CD8-positive, alpha-beta T cell (primary cell): ENCODE measurements at places on chromosomes 16 and 17.

- no peak for DNase-seq
These were observed 14.9 kb downstream of the GPRC5C start for GRCh38 chr17:74446551-74447500.

- no peak for DNase-seq
These were observed 58.5 kb downstream of the BANP start for GRCh38 chr16:88009563-88010342.

DNA sequence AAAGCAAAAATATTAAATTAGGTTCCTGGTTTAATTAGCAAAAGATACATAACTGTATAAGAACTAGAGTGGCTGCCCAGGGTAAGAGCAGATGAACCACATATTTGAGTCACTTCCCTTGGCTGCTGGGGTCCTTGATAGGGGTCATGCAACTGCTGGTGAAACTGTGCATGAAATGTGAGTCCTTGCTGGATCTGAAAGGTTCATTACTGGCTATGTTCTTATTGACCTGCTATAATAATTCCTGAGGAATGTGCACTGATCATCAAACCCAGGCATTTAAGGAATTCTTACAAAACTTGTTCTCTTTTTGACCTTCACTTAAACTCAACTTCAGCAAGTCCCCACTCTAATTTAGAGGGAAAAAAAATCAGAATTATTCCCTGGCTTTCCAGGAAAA is 183.4 kb downstream of the ZNF18 start:
- DNase-seq, result no peak

DNA sequence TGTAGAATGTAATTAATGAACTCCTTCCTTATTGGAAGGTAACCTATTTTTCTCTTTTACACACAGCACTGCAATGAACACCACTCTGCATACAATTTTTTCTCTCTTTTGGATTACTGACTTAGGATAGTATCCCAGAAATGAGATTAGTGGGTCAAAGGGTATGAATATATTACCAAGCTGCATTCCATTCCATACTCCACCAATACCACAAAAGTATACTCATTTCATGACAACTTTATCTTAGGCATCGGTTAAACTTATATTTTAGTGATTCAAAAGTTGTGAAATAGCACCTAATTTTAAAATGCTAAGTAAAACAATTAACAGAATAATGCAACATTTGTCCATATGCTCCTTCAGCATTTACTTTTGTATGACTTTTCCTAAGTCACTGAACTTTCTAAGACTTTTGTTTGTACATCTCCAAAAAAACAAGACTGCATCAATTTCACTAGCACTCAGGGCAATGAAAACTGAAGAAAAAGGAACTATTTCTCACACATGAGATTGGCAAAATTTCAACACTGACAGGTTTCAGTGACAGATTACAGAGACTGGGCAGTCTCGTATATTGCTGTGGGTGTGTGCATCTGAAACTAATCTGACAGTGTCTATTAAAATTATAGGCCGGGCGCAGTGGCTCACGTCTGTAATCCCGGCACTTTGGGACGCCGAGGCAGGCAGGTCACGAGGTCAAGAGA is 32.1 kb downstream of the HELZ start:
- DNase-seq, result no peak

DNA sequence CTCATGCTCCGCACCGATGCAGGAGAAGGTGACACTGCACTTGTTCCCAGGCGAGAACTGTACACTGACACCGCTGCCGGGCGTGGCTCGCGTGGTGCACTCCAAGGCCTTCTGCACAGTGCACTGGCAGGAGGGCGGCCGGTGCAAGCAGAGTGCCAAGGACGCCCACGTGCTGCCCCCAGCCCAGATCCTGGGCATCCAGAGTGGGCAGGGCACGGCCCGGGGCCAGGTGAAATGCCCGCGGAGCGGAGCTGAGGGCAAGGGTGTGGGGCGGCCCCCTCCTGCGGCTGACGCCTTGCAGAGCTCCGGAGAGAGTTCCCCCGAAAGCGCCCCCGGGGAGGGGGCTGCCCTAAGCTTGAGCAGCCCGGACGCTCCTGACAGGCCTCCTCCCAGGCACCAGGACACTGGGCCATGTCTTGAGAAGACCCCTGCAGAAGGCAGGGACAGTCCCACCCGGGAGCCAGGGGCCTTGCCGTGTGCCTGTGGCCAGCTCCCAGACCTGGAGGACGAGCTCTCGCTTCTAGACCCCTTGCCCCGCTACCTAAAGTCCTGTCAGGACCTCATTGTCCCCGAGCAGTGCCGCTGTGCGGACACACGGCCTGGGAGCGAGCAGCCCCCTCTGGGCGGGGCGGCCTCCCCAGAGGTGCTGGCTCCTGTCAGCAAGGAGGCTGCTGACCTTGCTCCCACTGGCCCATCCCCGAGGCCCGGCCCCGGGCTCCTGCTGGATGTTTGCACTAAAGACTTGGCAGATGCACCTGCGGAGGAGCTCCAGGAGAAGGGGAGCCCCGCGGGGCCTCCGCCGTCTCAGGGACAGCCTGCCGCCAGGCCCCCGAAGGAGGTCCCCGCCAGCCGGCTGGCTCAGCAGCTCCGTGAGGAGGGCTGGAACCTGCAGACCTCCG is 21.9 kb upstream of the JPT2 start:
- DNase-seq, result no peak

DNA sequence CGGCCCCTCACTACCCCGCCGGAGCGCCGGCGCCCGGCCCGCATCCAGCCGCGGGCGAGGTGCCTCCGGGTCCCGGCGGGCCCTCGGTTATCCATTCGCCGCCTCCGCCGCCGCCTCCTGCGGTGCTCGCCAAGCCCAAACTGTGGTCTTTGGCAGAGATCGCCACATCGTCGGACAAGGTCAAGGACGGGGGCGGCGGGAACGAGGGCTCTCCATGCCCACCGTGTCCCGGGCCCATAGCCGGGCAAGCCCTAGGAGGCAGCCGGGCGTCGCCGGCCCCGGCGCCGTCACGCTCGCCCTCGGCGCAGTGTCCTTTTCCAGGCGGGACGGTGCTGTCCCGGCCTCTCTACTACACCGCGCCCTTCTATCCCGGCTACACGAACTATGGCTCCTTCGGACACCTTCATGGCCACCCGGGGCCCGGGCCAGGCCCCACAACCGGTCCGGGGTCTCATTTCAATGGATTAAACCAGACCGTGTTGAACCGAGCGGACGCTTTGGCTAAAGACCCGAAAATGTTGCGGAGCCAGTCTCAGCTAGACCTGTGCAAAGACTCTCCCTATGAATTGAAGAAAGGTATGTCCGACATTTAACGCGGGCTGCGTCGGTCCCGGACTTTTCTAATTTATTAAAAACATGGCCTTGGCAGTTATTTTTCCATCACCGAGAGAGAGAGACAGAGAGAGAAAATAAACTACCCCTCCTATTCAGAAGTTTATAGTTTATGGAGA is 2.8 kb downstream of the IRX5 start:
- no peak for DNase-seq

GRCh38 chr16:23119570-23119969 is 29.7 kb downstream of the USP31 start:
- DNase-seq, result no peak

DNA sequence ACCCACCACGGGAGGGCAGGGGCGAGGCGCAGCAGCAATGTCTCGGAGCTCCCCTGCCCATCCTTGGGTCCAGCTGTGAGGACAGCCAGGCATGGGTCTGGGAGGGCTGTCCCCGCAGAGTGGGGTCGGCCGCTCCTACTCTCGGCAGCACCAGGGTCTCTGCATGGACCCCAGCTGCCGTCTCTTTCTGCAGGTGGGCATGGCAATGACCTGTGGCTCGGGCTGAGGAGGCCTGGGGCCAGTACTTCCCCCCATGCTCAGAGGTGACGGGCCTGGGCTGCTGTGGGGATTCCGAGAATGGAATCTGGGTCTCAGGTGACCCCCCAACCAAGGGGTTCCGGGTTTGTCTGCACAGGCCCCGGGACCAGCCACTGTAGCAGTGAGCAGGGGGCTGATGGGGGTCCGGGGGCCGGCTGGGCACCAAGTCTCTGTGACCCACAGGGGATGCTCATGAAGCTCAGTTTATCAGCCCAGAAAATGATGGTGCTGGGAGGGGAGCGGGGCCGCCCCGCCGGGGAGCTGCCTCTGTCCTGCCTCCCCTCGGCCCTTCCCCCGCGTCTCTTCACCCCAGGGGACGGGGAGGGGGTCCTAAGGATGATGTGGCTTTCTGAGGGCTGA is 23.5 kb downstream of the CACNA1H start:
- no peak for DNase-seq

DNA sequence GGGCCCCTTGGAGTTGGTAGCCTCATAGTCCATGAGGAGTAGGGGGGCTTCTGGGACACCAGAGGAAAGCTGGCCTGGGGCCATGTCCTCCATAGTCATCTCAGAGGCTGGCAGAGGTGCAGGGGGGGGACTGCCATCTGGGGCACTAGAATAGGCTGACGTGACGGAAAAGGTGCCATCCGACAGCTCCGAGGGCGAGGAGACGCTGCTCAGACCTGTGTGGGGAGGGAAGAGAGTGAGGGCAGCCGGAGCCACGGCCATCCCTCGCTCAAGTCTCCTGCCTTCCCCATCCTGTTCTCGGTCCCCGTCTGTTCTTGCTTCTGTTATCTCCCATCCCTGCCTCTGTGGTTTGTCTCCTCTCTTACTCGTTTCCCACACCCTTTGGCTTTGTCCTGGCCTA is 4.7 kb upstream of the SPAG7 start:
- no peak for DNase-seq

- no peak for DNase-seq
These were observed 53.9 kb upstream of the CRHR1 start for GRCh38 chr17:45730192-45730591.

DNA sequence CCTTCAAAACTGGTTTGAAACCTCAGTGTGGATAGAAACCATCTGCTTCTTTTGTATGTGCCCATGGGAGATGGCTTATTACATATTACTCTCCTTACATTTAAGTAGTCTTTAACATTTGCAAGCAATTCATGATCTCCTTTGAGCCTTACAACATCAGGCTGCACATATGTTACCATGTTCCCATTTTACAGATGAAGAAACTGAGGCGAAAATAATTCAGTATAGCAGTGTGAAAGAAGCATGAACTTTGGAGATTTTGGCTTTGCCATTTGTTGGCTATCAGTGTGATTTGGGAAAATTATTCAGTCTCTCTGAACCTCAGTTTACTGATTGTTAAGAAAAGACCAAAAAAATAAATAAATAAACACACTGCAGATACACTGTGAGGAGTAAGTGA is 15.7 kb downstream of the GNAO1 start:
- no peak for DNase-seq

GRCh38 chr17:70675070-70675590 is 505.8 kb downstream of the KCNJ2 start:
- no peak for DNase-seq

DNA sequence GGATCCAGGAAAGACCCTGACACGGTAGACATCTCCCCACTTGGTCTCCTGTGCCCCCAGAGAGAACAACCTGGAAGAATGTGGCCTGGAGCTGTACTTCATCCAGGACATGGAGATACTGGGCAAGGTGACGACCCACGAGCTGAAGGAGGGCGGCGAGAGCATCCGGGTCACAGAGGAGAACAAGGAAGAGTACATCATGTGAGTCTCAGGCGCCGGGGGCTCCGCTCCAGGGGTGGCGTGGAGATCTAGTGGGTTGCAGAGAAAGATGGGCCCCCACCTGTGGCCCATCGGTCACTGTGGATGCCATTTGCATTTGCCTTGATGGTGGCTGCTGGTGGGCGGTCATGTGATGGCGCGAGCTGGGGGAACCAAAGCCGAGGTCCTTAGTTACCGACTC is 14.9 kb upstream of the CLEC18A start:
- DNase-seq, result no peak

- no peak for DNase-seq
These were observed 245.9 kb upstream of the ELAC2 start for GRCh38 chr17:13263746-13264145.

DNA sequence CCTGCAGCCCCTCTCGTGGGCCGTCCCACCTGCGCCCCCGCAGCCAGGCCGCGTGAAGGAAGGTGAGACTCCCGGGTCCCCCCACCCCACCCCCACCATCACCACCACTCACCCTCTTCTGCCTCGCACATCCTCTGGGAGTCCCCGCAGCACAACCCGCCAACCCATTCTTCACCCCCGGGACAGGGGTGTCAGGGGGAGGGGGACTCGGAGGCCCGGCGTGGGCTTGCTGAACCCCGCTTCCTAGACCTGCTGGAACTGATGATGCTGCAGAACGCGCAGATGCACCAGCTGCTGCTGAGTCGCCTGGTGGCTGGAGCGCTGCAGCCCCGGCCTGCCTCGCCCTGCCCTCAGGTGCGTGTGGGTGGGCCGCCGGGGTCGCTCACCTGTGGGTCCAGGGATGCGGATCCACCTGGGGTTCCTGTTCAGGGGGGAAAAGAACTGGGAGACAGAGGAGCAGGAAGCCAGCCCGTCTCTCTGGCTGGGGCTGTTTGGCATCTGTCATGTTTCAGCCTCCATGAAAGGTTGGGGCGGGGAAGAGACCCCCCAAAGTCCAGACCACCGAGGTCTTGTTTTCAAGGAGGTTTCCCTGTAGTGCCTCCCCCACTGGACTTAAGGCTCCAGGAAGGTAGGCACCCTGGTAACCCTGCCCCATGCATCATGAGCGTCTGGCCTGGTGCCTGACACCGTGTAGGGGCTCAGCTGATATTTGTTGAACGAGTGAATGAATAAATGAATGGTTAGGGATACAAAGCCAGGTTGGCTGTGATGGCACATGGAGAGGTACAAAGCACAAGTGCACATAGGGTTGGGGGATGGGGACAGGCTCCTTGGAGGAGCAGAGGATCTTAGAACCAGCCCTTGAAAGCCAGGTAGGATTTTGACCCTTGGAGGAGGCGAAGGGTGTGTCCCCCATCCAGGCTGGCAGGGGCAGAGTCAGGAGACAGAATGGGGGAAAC is 849 bp downstream of the PRR29 start:
- DNase-seq, result no peak

DNA sequence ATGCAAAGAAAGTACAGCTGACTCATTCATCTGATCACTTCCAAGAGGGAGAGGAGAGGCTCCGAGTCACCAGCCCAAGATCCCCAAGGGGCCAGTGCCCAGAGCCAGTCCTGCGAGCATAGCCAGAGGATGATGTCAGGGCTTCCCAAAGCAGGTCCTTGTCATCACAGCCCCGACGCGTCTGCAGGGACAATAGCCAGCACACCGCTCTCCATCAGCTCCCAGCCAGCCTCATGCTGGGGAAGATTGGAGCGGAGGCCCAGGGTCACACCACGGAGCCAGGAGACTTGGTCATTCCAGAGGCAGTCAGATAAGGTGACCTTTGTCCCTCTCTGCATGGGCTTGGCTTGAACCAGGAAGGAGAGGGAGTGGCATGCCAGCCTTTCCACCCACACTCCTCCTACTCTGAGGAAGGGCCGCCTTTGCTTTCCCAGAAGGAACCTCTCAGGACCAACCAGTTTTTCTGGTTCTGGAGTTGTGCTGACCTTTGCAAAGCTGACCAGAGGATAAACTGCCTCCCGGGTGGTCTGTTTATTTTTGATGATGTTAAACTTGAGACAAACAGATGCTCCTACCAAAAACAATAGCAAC is 58.3 kb upstream of the ARHGAP44 start:
- DNase-seq, result no peak

- no peak for DNase-seq
These were observed 35.2 kb downstream of the ADCY9 start for GRCh38 chr16:4081047-4081446.

GRCh38 chr17:6924208-6924607 is 71.6 kb upstream of the ALOX12 start:
- DNase-seq, result no peak

- DNase-seq, result no peak
These were observed 534 bp downstream of the ARL2BP start for GRCh38 chr16:57245472-57246113.
